ENCODE measurements at places on chromosomes 16 and 17.

GRCh38 chr17:61314368-61315078 lies 85.1 kb upstream of the TBX2 start:
- DNase-seq = peak; percentile 40

DNA sequence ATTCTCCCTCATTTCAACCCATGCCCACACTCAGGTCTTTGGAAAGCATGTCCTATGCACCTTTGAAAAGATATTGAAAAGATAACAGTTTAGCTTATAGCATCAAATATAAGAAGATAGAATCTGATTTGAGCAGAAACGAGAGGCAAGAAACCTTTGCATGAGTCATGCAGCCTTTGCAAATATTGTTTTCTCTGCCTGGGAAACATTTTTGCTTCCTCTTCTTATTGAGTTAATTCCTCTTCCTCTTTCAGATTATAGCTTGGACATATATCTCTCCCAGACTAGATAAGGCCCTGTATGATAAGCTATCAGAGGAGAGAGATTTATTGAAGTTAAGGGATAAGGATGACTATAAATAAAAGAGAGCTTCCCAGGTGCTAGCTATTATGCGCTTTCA lies 46.1 kb upstream of the KCNJ2 start:
- no peak for DNase-seq

DNA sequence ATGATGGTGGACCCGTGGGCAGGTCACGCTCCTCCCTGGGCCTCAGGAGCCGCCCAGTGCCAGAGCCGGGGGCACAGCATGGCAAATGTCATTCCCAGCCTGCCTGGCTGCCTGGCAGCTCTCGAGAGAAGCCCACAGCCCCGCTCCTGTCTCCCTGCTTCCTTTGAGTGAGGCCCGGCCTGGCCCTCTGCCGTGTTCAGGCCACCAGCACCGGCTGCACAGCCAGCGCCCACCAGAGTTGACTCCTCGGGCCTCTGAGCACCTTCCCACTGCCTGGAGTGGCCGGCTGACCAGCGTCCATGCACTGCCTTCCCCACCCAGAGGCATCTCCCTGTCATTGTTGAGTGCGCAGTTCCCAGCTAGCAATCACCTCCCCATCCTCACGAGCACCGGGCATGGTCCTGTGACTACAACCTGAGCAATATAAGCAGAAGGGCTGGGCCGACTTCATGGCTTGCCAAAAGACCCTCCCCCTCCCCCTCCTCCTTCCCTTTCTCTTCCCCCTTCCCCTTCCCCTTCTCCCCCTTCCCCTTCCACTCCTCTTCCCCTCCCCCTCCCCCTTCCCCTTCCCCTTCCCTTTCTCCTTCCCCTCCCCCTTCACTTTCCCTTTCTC lies 11.9 kb upstream of the SLC38A10 start:
- no peak for DNase-seq

DNA sequence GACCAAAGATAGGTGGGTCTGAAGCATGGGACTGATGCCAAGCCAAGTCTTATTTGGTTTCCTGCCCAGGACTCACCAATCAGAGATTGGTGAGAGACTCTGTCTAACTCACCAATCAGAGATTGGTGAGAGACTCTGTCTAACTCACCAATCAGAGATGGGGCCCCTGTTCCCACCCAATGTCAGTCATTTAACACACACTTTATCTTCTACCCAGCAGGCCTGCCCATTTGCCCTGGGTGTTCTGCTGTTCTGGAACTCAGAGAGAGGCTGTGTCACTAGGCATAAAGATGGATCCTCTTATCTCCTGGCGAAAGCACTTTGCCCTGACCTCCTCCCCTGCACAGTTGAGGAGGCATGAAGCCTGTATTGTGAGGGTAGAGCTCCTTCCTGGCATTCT lies 5.4 kb upstream of the RHOT1 start:
- DNase-seq = no peak

DNA sequence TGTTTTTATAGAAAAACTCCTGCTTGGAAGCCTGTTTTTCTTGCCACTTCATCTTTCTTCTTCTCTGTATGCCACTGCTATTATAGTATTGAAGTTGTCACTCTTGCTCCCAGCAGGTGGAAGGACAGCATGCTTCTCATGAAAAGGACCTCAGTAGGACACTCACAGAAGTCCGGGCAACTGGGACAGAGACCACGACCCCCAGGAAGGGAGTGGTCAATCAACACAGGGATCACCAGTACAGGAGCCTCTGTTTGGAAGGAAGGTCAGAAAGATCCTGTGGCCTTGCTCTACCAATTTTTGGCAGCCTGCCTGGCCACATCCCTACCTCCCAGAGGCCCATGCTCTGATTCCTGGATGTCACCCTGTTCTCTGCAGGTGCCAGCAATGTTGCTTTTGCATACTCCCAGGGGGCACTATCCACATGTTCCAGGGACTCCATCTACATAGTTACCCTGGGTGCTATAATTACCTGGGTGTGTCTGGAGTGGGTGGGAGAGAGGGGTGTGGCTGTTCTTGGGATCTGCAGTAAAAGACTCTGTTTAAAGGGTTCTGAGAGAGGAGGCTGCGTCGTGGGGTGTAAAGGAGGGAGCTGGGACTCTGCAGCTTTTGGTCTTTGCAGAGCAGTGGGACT lies 13.7 kb upstream of the AKAP10 start:
- no peak for DNase-seq

DNA sequence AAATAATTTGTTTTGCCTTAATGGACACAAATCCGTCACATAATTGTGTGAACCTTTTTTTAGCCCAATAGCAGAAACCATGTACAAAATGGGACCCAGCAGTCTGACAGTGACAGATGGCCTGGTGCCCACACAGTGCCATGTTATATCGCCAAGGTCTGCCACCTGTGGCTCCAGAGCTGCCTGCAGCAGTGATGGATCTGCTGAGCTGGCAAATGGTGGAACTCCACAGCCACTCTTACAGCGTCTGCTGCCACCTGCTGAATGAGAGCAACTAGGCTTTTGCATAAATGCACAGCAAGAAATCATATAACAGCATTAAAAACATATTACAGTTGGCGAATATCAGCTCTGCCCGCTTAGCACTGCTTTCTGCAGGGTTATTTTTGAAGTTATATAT lies 59.4 kb downstream of the NUP93 start:
- no peak for DNase-seq

DNA sequence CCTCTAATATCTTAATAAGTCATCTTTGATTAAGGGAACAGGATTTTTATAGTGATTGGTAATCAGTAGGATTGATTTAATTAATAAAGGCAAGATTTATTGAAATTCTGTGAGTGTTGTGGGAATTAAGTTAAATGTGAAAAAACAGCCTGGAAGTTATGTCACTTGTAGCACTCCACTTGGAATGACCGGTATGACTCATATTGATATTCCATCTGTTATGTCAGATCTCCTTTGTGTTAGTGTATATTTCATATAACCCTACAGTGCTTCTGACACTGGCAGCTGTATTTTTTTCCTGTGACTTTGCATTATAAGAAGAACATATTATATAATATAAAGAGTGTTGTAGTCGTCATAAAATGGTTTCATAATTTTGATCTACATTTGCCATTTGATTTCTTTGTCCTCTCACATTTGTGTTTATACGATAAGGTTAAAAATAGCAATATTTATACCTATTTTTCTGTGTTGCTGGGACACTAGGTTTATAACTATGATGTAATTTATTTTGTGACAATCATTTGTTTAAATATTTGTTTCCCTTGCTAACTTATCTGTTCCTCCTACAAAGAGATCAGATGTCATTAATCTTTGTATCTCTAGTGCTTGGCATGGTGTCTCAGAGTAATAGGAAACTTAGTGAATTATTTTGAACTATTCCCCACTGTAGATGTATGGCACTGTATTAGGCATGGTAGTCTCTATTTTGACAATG lies 249.0 kb downstream of the BCAS3 start:
- no peak for DNase-seq

DNA sequence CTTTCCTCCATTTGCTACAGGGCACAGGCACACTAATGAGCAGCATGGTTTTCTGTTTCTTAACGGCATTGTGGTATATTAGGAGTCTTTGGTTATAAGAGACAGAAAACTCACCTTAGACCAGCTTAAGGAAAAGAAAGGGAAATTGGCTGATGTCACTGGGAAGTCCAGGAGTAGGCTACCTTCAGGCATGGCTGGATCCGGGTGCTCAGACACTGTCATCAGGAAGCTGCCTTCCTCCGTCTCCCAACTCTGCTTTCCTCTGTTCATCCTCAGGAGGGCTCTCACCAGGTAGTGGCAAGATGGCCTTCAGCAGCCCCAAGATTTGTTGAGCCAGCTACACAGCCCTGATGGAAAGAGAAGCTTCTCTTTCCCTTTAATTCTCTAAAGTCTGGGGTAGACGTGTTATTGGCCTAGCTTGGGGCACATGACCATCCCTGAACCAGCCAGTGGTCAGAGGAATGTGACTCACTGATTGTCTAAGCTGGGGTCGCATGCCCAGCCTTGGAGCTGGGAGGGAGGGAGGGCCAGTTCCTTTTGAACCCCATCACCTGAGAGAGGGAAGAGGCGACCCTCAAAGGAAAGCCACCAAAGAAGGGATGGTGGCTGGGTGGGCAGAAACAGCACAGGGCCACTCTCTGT lies 117.4 kb downstream of the CLEC16A start:
- DNase-seq = no peak

GRCh38 chr17:50256826-50257618 lies 17.2 kb upstream of the TMEM92 start:
- no peak for DNase-seq

DNA sequence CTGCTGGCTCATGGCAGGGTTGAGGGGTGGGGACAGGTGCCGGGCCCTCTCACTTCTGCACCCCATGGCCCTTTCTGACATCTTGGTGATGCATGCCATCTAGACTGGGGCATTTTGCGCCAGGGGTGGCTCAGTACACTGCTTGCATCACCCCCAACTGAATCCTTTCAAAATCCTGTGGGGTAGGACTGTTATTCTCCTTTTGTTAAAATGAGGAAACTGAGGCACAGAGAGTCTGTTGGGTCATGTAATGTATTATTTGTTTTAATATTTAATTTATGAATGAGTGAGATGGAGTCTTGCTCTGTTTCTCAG lies 9.9 kb downstream of the ADCY7 start:
- no peak for DNase-seq

DNA sequence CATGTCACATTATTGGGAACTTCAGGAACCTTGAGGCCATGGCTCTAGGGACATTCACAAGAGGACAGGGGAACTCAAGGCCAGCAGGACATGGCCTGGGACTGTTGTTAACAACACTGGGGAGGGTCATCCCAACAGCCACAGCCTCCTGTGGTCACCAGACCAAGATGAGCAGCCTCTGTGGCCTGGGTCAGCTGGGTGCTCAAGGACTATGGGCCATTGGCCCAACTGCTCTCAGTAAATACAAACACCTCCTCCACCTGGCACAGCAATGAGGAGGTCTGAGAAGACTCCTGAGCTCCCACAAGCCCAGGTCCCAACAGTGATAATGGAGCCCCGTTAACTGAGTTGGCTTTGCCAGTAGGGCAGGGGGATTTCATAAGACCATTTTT lies 20.9 kb downstream of the KIFC3 start:
- no peak for DNase-seq

DNA sequence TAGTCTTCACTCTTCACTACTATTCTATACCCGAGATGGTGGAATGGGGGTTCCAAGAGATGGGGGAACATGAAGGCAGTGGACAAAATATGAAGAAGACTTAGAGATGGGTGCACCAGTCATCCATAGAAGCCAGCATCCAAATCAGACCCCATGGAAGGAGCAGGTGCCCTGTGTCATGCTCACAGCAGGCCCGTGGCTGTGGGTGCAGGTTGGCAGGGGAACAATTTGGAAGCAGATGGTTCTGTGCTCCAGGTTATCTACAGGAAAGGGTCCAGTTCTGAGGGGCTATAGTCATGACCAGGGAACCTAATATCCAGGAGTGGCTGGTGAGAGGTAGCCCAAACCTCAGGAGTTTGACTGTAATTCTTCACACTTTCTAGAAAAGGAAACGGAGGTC lies 9.6 kb upstream of the LPCAT2 start:
- DNase-seq = no peak

DNA sequence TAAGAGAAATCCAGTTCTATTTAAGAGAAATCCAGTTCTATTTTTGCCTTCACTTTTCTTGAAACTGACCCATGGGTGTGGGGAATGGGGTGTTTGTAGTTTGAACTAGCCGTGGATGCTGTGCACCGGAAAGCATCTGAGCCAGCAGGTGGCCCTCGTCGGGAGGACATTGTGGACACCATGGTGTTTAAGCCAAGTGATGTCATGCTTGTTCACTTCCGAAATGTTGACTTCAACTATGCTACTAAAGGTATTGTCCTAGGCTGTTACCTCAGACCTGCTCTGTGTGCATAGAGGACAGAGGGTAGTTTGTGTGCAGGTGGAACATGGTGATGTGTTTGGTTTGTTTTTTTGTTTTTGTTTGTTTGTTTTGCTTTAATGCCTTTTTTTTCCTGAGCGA lies 3.3 kb downstream of the ATXN2L start:
- DNase-seq = no peak

DNA sequence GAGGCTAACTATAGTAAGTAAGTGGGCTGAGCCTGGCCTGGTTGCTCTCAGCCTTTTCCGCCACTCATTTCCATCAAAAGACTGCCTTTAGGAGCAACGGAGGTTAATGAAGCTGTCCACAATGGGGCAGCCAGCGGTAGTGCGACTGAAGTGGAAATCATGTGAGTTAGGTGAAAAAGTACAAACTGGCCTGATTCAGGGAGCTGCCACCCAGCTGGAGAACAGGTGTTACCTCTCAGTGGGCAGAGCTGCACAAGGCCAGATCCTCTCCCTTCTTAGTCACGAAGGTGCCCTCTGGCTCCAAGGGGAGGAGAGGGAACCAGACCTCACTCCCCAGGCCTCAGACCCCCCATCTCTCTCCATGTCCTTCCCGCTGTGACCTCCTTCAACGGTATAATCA lies 34.4 kb upstream of the CDRT4 start:
- DNase-seq = no peak

DNA sequence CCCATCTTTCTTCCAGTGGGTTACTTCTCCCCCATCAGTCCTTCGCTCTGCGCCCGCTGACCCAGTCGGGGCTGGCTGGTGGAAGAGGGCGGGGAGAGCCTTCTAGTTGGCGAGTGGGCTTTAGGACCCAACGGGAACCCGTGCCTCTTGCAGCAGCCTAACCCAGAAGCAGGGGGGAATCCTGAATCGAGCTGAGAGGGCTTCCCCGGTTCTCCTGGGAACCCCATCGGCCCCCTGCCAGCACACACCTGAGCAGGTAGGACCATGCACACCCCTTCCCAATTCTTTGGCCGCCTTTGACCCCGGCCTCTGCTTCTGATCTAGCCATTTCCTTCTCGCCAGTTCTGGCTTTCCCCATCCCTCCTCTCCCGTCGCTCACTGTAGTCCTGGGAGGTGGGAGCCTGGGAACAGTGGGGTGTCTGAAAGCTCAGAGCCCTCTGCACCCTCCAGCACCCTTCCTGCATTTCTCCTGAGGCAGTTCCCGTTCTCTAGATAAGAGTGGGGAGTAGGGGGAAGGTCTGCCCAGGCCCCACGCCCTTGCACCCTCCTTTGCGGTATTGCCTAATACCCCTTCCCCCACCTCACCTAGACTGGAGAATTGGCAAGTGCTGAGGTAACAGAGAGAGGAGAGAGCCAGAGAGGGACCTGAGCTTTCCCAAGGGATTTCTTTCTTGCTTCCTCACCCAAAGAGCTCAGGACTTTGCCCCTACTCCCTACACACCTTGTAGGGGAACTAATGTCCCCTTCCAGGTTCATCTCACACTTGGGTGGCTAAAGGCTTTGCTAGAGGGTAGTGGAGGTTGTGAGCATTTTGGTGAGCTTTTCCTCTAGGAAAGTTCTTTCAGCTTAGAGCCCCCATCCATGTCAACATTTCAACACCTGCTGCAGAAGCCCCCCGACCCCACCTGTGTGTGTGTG lies at the start of gene RARA:
RARA (plus strand) TSS at position 150 of the 918 bp plus-strand sequence. CDS start 22,039 bp downstream, outside the sequence.
- DNase-seq = no peak

Data from dorsolateral prefrontal cortex (tissue), 122 donors.